Stimulated activated CD8-positive, alpha-beta memory T cell treated with anti-CD3 and anti-CD28 coated beads, Interleukin-7, amount 100 ng/mL, for 48 hours (primary cell): ENCODE measurements at places on chromosomes 5 and 9.

DNA sequence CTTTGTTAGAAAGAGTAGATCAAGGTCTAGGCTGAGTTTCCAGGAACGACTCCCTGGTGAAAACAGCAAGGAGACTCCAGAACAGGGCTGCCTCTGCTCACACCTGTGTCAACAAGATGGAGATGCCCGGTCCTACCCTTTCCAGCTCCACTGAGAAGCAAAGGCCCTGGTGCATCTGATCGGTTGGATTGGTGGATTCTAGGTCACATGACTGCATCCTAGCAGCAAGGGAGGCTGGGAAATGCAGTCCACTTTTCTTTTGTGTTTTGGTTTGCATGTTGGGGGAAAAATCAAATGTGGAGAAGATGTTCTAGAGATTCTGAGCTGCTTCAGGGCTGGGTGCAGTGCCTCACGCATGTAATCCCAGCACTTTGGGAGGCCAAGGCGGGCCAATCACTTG lies 82.0 kb upstream of the TRIO start:
- no peak for DNase-seq

DNA sequence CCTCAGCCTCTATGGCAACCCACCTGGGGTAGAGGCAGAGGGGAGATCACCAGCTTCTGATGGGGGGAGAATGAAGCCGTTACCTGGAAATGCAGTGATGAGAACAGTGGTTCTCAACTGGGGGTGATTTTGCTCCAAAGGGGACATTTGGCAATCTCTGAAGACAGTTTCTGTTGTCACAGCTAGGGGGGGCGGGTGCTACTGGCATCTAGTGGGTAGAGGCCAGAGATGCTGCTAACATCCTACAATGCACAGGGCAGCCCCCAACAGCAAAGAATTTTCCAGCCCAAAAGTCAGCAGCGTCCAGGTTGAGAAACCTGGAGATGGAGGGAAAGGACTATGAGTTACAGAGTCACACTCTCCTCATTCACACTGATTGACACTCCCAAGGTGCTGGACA lies 84.5 kb downstream of the FGF1 start:
- no peak for DNase-seq

DNA sequence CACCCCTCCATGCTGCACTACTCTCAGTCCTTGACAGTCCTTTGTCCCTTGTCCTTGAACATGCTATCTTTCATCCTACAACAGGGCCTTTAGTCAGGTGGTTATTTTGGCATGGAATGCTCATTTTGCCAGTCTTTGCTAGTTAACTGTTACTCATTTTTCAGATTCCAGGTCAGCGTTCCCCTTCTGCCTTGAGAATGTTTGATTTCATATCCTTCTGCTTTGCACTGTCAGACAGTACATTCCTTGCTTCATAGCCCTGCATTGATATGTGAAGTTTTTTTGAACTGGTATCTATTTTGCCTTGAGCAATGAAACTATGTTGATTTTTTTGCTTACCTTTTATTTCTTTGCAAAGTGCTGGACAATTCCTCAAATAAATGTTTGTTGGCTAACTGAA lies 638.2 kb upstream of the SEMA6A start:
- no peak for DNase-seq

DNA sequence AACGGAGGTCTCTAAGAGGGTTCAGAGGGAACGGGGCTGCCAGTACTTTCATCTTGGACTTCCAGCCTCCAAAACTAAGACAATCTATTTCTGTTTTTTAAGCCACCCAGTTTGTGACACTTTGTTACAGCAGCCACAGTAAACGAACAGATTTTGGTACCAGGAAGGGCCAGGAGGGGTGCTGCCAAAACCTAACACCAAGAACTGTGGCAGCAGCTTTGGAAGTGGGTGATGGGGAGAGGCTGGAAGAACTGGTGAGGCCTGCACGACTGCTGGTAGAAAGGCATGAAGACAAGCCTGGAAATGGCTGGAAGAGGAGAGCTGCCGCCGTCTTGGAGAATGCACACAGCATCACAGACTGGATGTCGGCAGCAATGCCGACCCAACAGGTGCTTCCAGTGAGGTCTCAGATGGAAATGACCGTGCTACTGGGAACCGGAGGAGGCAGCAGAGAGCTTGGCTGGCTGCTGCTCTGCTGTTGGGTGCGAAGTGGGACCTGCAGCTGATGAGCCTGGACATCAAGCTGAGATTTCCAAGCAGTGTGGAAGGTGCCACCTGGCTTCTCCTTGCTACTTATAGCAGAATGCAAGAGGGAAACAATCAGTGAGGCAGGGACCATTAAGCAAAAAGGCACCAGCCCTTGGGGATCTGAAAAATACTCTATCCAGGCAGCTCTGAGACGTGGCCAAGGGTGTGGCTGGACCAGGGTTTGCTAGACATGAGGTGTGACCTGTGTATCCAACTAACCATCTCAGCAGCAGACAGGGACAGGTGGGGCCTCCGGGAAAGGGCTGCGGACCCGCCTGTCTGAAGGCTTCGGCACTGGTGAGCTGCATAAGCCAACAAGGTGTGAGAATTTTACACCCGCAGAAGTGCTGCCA lies 4.7 kb upstream of the TMEM210 start:
- DNase-seq, result no peak

- DNase-seq, result no peak
Measured at GRCh38 chr5:133821889-133822288, 146.5 kb downstream of the C5orf15 start.

DNA sequence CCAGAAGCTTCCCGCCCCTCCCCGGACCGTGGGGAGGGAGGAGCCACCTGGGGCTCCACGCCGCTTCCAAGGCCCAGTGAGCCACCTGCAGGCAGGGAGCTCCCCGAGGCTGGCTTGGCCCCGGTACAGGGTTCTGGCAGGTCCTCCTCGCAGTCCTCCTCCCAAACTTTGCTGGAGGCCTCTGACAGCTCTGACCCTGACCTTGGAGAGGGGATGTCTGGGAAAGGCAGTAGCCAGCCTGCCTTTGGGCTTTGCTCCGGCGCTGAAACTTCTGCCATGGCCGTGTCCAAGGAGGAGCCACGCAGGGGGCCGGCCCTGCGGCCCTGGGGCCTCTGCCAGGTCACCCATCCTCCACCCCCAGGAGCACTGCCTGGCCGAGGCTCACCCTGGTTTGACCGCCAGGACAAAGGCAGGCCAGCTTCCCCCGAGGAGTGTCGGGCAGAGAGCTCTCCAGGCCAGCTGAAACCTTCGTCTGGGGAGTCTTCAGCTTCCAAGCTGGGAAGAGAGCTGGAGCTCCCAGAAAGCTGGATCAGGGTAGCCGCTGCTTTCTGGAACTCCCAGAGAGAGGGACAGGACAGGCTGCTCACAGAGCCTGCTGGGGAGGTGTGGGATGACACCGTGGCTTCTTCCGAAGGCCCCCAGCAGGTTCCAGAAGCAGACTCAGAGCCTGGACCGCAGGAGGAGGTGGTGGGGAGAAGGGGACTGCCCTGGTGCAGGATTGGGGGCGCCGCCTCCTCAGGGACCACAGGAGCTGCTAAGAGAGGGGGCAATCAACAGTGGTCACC lies 9.0 kb upstream of the QSOX2 start:
- no peak for DNase-seq

- no peak for DNase-seq
Measured at GRCh38 chr9:79369676-79370075, 202.1 kb upstream of the TLE4 start.

- DNase-seq, result peak; percentile 98
Measured at GRCh38 chr5:95961617-95962474, at the start of gene ELL2. ELL2 (minus strand) TSS chr5:95961851; CDS start chr5:95961721, 130 bp downstream.

DNA sequence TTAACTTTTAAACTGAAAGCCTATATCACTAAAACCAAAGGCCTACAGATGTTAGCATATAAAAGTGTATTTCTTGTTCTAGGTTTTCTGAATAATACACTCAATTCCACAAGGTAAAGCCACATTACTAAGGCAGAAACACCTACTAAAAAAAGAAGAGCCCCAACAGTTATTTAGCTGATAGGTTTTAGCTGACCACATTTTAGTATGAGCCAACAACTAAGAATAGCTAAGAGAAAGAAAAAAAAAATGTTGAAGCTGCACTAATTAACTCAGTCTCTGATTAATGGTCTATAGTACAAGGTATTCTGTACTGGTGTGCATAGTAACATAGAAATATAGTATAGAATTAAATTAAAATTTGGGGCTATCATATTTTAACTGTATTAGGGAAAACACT lies 23.5 kb downstream of the ZFR start:
- no peak for DNase-seq

DNA sequence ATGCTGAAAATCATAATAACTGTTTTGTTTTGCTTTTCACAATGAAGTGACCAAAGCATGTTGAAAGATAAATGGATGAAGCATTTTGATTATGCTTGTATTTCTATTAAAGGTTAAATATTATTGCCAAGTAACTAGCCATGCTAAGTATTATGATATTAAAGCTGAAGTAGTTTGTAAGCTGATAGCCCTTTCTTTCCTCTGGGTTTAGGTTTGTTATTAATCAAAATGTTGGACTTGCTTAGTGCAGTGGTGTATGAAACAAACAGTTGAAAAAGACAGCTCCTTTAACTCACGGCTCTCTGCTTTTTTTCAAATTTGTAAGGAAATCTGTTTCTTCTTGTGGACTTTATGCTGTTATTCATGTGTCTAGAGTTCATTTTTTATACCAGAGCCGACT lies 246.0 kb downstream of the CWC27 start:
- no peak for DNase-seq

DNA sequence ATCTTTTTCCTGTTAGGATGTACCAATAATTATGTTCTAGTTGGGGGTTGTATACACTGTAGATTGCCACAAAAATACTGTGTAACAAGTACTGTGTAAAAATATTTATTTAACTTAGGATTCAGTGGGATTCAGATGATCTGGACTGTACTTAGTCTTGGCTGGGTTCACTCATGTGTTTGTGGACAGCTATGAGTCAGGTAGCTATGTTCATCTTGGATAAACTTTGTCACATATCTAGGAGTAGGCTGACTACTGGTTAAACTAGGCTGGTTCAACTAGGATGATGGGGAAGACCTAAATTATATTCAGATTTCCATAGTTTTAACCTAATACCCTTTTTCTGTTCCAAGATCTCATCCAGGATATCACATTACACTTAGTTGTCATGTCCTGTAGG lies 32.1 kb upstream of the TNFSF15 start:
- no peak for DNase-seq

- DNase-seq, result no peak
Measured at GRCh38 chr9:37121881-37122280, 1.5 kb downstream of the ZCCHC7 start.

DNA sequence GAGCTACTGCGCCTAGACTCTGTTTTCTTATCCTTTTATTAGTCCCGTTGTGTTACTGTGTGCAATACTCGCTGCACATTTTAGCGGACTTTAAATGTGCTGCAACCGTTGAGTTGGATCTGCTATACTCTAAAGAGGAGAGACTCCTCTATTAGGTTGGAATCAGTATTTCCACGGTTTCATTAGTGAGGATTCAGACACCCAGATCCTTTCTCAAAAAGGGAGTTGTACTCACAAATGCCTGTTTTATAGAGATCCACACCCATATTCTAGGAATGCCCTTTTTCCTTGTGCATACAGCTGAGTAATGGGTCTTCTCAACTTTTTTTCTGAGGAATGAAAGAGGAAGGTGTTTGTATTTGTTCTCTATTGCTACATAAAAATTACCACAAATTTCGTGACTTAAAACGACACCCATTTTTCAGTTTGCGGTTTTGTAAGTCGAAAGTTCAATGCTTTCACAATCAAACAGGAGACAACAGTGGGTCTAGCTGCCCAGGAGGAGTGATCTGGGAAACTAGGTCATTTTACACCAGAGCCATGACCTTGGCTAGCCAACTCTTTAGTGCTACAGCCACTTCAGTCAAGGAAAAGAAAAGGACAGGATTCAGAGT lies 52.8 kb upstream of the SLC44A1 start:
- DNase-seq, result no peak

- no peak for DNase-seq
Measured at GRCh38 chr5:33317271-33317670, 123.5 kb upstream of the TARS1 start.

DNA sequence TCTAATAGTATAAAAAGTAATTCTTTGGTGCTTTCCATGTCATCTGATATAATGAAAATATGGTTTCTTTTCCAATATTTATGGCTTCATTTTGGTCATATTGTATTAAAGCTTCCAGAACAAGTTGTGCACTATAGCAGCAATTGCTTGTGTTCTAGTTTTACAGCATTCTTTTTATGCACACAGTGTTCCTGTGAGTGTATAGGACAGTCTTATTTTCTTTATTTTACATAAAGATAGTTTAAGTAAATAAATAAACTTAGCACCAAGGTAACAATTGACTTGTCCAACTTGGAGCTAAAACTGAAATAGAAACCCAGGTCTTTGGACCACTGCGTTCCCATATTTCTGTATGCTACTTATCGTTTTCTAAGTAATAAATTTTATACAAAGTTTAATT lies 38.9 kb downstream of the ATG10 start:
- DNase-seq, result no peak

DNA sequence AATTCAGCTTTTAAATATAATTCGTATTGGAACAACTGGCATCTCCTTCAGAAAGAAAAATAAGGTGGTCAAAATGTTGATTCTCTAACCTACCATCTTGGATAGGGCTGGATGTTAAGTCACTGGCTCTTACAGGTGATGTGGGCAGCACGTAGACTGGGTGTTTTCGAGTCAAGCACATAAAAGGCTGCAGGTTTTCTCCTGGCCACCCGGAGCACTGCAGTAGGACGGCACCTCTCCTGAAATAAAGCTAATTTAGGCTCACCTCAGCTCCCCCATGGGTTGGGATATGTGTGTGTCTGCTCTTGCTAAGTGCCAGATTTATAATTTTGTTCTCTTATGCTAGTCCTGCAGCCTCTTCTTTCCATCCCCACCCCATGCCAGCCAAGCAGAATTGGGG lies 80.3 kb downstream of the IQGAP2 start:
- no peak for DNase-seq

GRCh38 chr5:115354246-115354645 lies 57.8 kb upstream of the CCDC112 start:
- DNase-seq, result no peak

DNA sequence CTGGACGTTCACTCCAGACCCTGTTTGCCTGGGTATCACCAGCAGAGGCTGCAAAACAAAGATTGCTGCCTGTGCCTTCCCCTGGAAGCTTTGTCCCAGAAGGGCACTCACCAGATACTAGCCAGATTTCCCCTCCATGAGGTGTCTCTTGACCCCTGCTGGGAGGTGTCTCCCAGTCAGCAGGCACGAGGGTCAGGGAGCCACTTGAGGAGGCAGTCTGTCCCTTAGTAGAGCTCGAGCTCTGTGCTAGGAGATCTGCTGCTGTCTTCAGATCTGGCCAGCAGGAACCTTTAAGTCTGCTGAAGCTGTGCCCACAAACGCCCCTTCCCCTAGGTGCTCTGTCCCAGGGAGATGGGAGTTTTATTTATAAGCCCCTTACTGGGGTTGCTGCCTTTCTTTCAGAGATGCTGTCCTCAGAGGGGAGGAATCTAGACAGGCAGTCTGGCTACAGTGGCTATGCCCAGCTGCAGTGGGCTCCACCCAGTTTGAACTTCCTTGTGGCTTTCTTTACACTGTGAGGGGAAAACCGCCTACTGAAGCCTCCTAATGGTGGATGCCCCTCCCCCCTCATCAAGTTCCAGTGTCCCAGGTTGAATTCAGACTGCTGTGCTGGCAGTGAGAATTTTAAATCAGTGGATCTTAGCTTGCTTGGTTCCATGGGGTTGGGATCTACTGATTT lies 253.9 kb downstream of the SPATA31D1 start:
- DNase-seq, result no peak

- DNase-seq, result no peak
Measured at GRCh38 chr9:135769489-135770202, 67.7 kb downstream of the KCNT1 start.
